ENCODE measurements at places on chromosomes 13 and 19. TPM values are rescaled to one million over a fixed set of nuclear protein-coding genes. Genes with fewer than 3 reads are reported as not detected.
A peak's percentile ranks its signal among the peaks of the same experiment; 100 is the strongest.

The CCDC159 gene
- total RNA-seq = 22.6 TPM

GRCh38 chr13:48852911-48853727 is 122.6 kb upstream of the FNDC3A start:
- DNase-seq = no peak

DNA sequence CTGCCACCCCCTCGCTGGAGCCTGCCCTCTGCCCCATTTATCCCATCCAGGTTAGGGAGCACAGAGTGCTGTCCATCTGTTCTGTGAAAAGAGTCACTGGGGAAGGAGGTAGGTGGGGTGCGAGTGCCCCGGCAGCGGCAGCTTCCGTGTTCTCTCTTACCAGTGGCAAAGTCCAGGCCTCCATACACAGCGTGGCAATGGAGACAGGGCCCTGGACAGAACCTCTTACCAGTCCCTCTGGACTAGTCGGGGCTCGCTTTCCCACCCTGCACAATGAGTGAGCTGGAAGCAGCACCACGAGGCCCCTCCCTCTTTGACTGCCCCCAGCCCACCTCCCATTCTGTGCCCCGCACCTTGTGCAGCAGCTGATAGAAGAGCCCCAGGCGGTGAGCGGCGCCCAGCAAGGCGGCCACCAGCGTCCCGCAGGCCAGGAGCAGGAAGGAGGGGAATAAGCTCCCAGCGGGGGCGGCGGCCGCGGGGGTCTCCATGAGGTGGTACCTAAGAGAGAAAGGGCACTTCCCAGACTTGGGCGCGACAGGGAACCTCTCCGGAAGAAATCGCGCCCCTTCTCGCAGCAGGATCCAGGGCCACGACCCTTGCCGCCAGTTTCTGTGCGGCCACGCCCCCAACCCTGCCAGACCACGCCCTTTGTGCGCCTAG is 17.5 kb downstream of the SYDE1 start:
- DNase-seq = no peak

DNA sequence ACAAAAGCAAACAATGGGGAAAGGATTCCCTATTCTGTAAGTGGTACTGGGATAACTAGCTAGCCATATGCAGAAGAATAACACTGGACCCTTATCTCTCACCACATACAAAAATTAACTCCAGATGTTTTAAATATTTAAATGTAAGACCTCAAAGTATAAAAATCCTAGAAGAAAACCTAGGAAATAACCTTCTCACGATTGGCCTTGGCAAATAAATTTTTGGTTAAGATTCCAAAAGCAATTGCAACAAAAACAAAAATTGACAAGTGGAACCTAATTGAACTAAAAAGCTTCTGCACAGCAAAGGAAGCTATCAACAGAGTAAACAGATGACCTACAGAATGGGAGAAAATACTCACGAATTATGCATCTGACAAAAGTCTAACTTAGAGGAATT is 10.8 kb upstream of the TDRD3 start:
- no peak for DNase-seq

DNA sequence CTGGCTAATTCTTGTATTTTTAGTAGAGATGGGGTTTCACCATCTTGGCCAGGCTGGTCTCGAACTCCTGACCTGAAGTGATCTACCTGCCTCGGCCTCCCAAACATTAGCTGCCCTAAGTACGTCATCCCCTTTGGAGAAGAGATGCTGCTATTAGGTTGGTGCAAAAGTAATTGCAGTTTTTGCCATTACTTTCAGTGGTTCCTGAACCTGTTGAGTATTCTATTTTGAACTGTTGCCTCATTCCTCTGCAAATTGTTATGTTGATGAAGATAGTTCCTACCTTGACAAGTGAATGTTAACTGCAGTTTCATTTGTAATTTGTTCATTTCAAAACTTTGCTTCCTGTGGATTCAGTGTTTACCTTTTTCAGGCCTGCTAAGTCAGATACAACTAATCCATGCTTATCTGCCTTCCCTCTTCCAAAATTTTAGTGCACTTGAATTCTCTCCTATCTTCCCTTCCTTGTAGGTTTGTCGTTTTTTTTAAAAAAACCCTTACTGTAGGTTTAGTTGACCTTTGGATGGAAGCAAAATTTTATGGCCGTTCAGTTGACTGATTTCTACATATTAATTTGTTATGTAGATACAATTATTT is 24.0 kb downstream of the ZMYM2 start:
- DNase-seq = no peak

The FFAR2 gene
- total RNA-seq = not detected

GRCh38 chr19:11481534-11482383 is 913 bp upstream of the ELAVL3 start:
- peak; percentile 45 for DNase-seq

DNA sequence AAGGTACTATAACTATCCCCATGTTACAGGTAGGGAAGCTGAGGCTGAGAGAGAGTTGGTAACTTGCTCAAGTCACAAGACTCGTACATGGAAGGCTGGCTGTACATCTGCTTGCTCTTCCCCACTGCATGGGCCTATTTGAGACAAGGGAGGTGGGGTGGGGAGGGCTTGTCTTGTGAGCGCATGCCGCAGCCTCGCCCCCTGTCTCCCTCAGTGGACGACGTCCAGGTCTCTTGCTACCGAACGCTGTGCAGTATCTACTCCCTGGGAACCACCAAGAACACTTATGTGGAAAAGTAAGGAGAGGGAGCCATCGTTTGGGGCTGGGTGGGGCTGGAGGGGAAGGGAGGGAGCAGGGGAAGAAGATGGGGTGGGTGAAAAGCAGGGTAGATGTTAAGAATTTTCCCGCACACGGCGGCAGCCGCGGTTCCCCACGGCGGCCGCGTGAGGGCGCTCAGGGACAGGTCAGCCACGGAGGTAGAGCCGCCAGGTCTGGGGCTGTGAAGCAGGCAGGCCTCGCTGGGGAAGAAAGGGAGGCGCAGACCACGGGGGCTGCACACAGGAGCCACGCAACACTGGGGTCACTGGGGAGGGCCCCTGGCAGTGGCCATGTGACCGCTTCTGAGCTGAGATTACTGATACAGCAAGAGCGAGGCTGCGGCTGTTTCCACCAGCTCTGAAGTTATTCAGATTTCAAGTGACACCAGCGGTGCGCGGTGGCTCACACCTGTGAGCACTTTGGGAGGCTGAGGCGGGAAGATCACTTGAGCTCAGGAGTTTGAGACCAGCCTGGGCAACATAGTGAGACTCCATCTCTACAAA is 81.5 kb downstream of the RYR1 start:
- DNase-seq = peak; percentile 23

The CYP2F1 gene
- total RNA-seq = not detected

- no peak for DNase-seq
These were observed 207.3 kb downstream of the DLEU7 start for GRCh38 chr13:50636007-50636704.

DNA sequence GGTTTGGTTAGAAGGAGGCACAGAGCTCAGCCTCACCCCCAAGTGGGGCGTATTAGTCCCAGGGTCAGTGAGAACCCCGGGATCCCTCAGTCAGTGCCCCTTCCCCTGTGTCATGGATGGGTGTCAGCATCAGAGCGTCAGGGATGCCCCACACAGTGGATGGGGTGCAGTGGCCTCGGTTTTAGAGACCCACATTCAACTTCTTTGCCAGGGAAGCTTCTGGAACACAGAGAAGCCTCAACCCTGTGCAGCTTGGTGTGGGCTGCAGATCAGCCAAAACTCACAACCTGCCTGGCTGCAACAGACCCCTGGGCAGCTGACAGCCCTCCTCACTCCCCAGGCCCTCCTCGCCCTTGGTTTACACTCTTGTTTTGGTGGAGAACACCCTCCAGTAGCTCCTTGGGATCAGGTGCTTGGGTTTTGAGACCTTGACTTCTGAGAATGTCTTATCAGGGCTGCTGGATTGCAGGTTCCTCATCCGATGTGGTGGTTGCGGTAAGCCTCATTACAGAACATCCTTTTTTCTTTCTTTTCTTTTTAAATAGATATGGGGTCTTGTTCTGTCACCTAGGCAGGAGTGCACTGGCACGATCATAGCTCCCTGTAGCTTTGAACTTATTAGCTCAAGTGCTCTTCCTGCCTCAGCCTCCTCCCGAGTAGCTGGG is 11.0 kb downstream of the ZNF333 start:
- no peak for DNase-seq

- DNase-seq = no peak
These were observed 314.9 kb upstream of the TSHZ3 start for GRCh38 chr19:31664096-31664495.

GRCh38 chr13:103324641-103325040 is 258.4 kb upstream of the SLC10A2 start:
- no peak for DNase-seq

GRCh38 chr13:41075034-41075433 is 13.7 kb downstream of the WBP4 start:
- DNase-seq = no peak
